ENCODE measurements at places on chromosomes 7 and 10. TPM values are rescaled to one million over a fixed set of nuclear protein-coding genes. Genes with fewer than 3 reads are reported as not detected.

CDHR1 gene
- not detected for total RNA-seq

AGAP4 gene
- 1.8 TPM for total RNA-seq

TBX20 gene
- 0.36 TPM for total RNA-seq

MAT1A gene
- total RNA-seq = not detected

MBL2 gene
- total RNA-seq = not detected

COMMD3 gene
- total RNA-seq = 44.8 TPM

GIMAP5 gene
- not detected for total RNA-seq

ZNF425 gene
- 2.8 TPM for total RNA-seq

GBX1 gene
- not detected for total RNA-seq

- H3K36me3 ChIP-seq = no peaks in the 10 kb centered on the region
- peak; percentile 52 for DNase-seq
- no peak overlapping the region for H3K27ac ChIP-seq
Observed at GRCh38 chr10:73584737-73585136, 6.4 kb downstream of the USP54 start.

DNA sequence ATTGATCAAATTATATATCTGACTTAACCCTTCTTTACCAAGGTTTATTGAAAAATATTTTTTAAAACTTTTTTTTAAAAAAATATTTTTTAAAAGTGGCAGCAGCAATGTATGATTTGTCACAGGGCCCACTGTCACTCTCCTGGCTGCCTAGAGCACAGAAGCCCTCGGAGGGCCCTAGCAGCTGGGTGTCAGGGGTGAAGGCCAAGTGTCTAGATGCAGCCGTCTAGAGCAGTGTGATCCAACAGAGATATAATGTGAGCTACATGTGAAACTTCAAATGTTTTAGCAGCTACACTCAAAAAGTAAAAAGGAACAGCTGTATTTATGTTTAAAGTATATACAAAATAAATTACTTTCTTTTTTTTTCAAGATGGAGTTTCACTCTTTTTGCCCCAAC, 112.7 kb downstream of the ARHGAP22 start:
- H3K4me3 ChIP-seq = no peak overlapping the region
- no peak for DNase-seq

- peak overlapping the region; percentile 14 for H3K27ac ChIP-seq
- peaks cover 16% of the 10 kb centered on the region for H3K4me1 ChIP-seq
- no peak overlapping the region for H3K4me3 ChIP-seq
- DNase-seq = peak; percentile 51
Observed at GRCh38 chr10:60820093-60820754, 41.9 kb downstream of the CDK1 start.

DNA sequence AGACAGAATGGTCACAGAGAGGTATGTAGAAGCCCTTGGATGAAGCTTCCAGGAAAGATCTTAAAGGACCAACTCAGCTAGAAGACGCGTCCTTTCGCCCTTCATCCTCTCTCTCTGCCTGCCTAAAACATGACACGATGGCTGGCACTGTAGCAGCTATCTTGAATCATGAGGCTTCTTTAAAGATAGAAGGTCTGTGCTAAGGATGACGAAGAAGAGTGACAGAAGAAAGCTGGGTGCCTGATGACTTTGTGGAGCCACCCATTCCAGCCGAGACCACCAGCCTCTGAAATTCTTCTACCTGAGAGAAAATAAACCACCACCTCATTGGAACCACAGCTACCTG, 25.5 kb downstream of the WDR86 start:
- no peak overlapping the region for H3K4me3 ChIP-seq
- H3K27me3 ChIP-seq = peaks cover 48% of the 10 kb centered on the region
- DNase-seq = no peak
- H3K27ac ChIP-seq = no peak overlapping the region

- no peaks in the 10 kb centered on the region for H3K4me1 ChIP-seq
- DNase-seq = no peak
- H3K36me3 ChIP-seq = no peaks in the 10 kb centered on the region
- H3K4me3 ChIP-seq = no peak overlapping the region
Observed at GRCh38 chr10:118925404-118926071, 104.0 kb upstream of the NANOS1 start.

DNA sequence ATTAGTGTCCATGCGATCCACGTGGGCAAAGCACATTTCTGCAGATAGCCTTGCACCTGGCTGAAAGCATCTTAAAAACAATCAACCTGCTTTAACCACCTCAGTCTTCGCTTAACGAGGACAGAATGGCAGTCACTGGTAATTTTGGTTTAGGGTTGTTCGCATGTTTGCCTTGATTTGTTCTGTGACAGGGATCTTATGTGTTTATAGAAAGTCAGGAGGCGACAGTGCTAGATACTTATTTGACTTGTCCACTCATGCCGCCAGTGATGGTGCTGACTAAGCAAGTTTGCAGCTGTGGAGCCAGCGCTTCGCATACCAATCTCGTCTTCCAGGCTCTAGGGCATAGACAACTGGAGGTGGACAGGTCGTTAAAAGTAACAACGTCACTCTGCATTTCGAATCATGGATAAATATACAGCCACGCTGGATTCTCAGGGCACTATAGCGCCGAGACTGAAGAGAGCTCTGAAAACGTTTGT, 1.2 kb upstream of the TMEM243 start:
- peak overlapping the region; percentile 94 for H3K4me3 ChIP-seq
- no peak overlapping the region for H3K27ac ChIP-seq
- H3K4me1 ChIP-seq = peaks cover 6% of the 10 kb centered on the region
- H3K27me3 ChIP-seq = no peaks in the 10 kb centered on the region
- H3K36me3 ChIP-seq = peaks cover 2% of the 10 kb centered on the region
- no peak for DNase-seq

GRCh38 chr7:110921595-110922151, 169.3 kb upstream of the LRRN3 start:
- peak; percentile 22 for DNase-seq
- H3K36me3 ChIP-seq = no peaks in the 10 kb centered on the region
- no peak overlapping the region for H3K4me3 ChIP-seq
- H3K4me1 ChIP-seq = peaks cover 2% of the 10 kb centered on the region
- H3K27ac ChIP-seq = no peak overlapping the region
- H3K27me3 ChIP-seq = no peaks in the 10 kb centered on the region

DNA sequence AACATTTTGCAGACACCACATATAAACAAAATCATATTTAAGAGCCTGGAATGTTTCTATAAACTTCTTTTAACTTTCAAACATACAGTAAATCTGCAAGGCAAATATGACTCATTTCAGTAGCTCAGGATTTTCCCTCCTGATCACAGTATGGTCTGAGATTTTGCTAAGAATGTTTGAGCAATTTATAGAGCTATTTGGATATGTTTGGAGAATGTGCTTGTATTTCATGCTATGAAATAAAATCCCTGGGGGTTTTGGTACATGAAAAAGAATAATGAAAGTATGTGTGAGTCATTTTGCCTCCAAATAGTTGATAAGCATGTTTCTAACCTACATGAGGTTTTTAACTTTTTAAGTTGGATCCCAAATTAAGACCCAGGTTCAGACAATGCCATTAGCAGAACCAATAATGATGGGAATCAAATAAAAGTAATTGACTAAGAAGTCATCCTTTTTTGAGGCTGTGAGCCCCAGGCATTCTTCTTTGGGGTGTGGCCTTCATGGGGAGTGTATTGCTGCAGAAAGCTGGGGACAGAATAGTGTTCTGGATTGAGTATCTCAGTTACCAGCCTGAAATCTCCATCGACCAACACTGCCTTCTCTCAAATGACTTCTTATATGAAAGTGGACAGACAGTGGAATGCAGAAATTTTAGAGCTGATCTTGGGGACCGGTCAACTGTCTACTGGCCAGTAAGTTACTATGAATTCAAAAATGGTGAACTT, 66.1 kb upstream of the AGBL3 start:
- no peak overlapping the region for H3K4me3 ChIP-seq
- H3K27ac ChIP-seq = peak overlapping the region; percentile 94
- H3K36me3 ChIP-seq = peaks cover 10% of the 10 kb centered on the region
- DNase-seq = peak; percentile 97
- H3K4me1 ChIP-seq = peaks cover 26% of the 10 kb centered on the region

- no peak overlapping the region for H3K4me3 ChIP-seq
- peak overlapping the region; percentile 2 for H3K27ac ChIP-seq
- no peaks in the 10 kb centered on the region for H3K27me3 ChIP-seq
- H3K36me3 ChIP-seq = peaks cover 2% of the 10 kb centered on the region
- peak; percentile 72 for DNase-seq
- H3K4me1 ChIP-seq = peaks cover 18% of the 10 kb centered on the region
Observed at GRCh38 chr7:121020249-121020988, 31.9 kb downstream of the CPED1 start.

- peak; percentile 99 for DNase-seq
- H3K27me3 ChIP-seq = no peaks in the 10 kb centered on the region
- no peak overlapping the region for H3K4me3 ChIP-seq
Observed at GRCh38 chr10:6721480-6721879, 141.4 kb upstream of the PRKCQ start.

DNA sequence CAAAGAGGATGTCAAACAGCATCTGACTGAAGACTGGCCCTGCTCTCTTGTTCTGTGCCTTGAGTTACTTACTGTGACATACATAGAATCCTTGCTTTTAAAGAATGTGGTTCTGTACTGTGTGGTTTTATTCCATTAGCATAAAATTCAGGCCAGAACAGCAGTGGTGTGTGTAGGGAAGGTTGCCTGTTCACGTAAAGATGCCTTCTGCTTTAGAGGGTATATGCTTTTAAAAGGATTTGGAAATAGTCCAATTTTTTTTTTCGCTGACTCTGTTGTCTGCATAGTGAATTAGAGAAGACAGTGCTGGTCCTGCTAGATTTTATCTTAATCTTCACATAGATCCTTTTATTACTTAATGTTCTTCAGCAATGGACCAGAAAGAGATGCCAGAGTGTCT, 470.8 kb upstream of the SEMA3A start:
- H3K27me3 ChIP-seq = no peaks in the 10 kb centered on the region
- H3K36me3 ChIP-seq = no peaks in the 10 kb centered on the region
- H3K27ac ChIP-seq = no peak overlapping the region
- no peak for DNase-seq

- no peaks in the 10 kb centered on the region for H3K36me3 ChIP-seq
- H3K4me1 ChIP-seq = no peaks in the 10 kb centered on the region
- H3K4me3 ChIP-seq = no peak overlapping the region
- no peak overlapping the region for H3K27ac ChIP-seq
- no peaks in the 10 kb centered on the region for H3K27me3 ChIP-seq
Observed at GRCh38 chr7:25578991-25579777, 350.9 kb upstream of the NPVF start.

DNA sequence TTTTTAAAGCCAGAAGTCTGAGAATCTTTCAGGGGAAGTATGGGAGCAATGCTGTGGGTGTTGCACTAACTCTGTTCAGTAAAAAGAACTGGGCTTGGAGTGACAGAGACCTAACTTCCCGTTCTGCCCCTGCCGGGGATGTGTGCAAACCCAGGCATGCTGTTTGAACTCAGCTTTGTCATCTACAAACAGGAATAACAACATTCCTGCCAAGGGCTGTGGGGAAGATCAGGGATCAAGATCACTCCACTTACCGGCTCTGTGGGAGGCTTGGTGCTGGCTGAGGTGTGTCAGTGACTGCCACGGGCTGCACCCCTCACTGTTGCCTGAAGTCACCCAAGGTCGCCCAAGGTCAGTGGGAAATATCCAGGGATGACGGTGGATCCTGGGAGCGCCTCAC, 23.1 kb upstream of the DRGX start:
- H3K4me1 ChIP-seq = no peaks in the 10 kb centered on the region
- no peak for DNase-seq
- H3K36me3 ChIP-seq = no peaks in the 10 kb centered on the region
- H3K27ac ChIP-seq = no peak overlapping the region
- no peak overlapping the region for H3K4me3 ChIP-seq

DNA sequence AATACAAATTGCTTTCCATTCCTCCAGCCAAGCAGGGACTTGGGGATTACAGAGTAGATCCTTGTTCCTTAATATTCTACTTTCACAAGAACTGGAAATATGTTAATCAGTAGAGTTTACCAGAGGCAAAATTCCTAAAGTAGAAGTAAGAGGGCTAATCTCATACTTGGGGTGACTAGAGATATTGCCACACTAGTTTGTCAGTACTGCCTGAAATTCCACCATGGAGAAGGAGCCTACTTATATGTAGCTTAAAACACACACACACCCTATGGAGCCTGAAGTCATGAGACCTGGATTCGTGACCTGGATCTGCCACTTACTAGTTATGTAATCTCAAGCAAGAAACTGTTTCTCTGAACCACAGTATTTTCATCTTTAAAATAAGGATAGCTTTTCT, 33.9 kb downstream of the STRIP2 start:
- DNase-seq = peak; percentile 75
- H3K36me3 ChIP-seq = no peaks in the 10 kb centered on the region
- no peak overlapping the region for H3K4me3 ChIP-seq
- no peaks in the 10 kb centered on the region for H3K27me3 ChIP-seq

DNA sequence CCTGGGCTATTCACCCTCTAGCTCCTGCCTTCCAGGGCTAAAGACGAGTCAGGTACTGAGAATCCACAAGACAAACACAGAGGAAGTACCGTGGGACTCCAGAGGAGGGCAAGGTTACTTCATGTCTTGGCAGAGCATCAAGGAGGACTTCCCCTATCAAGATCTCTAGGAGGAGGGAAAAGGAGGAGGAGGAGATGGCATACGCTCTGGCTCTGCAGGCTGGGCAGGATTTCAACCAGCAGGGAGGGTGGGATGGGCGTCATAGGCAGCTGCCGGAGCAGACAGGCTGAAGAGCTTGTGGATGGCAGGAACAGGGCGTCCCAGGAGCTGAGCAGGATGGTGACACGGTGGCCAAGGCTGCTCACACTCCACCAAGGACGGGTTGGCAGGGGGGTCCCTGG, 21.3 kb downstream of the MDH2 start:
- H3K4me1 ChIP-seq = peaks cover 6% of the 10 kb centered on the region
- no peak overlapping the region for H3K4me3 ChIP-seq
- no peaks in the 10 kb centered on the region for H3K27me3 ChIP-seq
- H3K36me3 ChIP-seq = peaks cover 26% of the 10 kb centered on the region

- H3K27ac ChIP-seq = no peak overlapping the region
- H3K4me1 ChIP-seq = no peaks in the 10 kb centered on the region
Observed at GRCh38 chr7:20514364-20514763, 101.1 kb upstream of the ABCB5 start.

DNA sequence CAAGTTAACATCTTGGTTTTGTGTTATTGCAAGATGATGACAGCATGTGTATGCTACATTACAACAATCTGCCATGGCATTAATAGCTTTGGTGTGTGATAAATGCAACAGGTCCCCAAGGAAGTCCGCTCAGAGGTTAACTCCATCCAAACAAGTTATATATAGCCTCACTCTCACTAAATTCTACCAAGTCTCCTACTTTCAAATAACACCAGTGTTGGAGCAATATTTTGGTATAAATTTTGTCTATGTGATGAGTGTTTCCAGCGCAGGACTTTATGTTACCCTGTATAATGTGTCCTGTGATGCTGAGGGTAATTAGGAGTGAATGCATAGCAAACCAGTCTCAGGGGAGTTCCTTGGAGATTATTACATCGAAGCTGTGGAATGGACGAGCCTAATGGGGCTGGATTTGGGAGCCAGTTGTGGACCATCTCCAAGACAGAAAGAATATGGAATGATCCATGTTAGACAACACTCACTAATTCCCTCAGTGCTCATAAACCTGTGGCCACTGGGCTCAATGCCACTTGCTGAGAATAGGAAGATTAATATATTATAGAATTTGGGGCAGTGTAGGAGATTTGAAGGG, 127.6 kb upstream of the CXCL12 start:
- no peaks in the 10 kb centered on the region for H3K4me1 ChIP-seq
- peaks cover 11% of the 10 kb centered on the region for H3K27me3 ChIP-seq
- no peak overlapping the region for H3K4me3 ChIP-seq
- no peak for DNase-seq
- no peaks in the 10 kb centered on the region for H3K36me3 ChIP-seq
- H3K27ac ChIP-seq = no peak overlapping the region

- H3K36me3 ChIP-seq = no peaks in the 10 kb centered on the region
- H3K4me3 ChIP-seq = no peak overlapping the region
- H3K27me3 ChIP-seq = no peaks in the 10 kb centered on the region
- no peaks in the 10 kb centered on the region for H3K4me1 ChIP-seq
- no peak for DNase-seq
Observed at GRCh38 chr10:16030562-16030961, 170.3 kb upstream of the MINDY3 start.
